CD8-positive, alpha-beta memory T cell (primary cell): ENCODE measurements at places on chromosomes 11 and 22. TPM values are rescaled to one million over a fixed set of nuclear protein-coding genes. Genes with fewer than 3 reads are reported as not detected.

CSTPP1 gene
- total RNA-seq = 18.4 TPM

DNA sequence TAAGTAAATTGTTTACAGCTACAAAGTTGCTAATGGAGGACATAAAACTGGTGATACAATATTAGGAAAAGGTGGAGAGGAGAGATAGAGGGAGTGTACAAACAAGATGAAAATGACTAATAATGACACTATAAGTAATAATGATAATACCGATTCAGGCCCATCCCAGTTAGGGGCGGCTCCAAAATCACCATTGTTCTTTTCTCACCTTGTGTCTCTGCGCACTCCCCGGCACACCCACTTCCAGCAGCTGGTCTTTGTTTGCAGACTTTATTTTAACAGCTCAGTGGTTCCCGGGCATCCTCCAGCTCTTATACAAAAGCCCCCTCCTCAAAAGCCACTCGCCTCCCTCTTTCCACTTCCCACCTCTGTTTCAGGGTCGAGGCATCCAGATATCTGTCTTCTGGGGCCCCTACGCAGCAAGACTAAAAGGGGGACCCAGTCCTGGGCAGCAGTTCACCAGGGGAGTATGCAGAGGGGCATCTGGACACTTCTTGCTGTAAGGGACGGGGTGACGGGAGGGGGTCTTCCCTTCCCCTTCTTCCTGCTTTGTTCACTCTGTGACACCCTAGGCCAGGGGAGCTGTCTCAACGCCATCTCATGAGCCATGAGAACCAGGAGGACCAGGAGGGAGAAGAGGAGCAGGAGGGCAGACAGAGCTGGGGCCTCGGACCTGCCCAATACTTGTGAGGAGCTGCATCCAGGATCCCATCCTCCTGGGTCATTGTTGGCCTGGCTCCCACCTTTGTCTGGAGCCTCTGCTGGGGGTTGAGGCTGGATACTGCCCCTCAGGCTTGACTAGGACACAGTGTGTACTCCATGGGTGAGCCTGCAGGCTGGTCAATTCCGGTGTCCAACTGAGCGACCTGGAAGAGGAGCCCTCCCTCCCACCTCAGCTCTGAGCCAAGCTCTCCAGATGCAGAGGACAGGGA, 2.7 kb downstream of the APOL2 start:
- peaks cover 29% of the 10 kb centered on the region for H3K36me3 ChIP-seq
- H3K27me3 ChIP-seq = no peaks in the 10 kb centered on the region
- peak overlapping the region; percentile 91 for H3K4me3 ChIP-seq

VPREB1 gene
- total RNA-seq = not detected

- no peak for DNase-seq
- no peak overlapping the region for H3K4me3 ChIP-seq
- no peak overlapping the region for H3K27ac ChIP-seq
- no peaks in the 10 kb centered on the region for H3K36me3 ChIP-seq
- H3K4me1 ChIP-seq = no peaks in the 10 kb centered on the region
- no peaks in the 10 kb centered on the region for H3K27me3 ChIP-seq
Measured at GRCh38 chr11:75626889-75627529, 41.8 kb downstream of the MAP6 start.

DNA sequence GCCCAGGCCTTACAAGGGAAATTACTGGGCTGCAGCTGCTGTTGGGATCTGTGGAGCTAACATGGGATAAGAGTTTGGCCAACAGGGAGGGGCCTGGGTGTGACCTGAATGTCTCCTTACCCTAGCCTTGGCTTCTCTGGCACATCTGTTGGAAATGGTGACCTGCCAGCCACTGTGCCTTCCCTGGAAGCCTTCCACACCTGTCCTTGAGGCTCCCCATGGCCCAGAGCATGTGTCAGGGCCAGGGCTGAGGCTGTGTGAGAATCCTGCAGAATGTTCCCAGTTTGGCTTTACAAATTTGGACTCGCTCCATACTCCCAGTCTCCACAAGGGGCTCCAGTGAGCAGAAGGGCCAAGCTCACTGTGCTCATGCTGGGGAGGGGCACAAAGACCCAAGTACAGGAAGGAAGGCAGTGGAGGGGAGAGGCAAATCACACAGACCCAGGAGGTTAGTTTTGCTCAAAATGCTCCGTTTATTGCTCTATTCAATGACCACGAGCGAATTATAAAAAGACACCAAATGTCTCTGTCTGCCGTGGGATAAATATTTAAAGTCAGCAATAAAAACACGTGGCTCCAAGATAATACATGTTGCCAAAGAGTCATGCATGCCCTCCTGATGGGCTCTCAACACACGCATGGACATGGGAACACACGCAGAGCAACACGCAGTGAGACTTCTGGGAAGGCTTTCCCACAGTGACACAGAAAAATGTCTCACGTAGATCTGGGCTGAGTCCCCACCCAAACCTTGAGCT, 1.7 kb upstream of the IGSF22 start:
- H3K4me3 ChIP-seq = no peak overlapping the region
- H3K4me1 ChIP-seq = peaks cover 8% of the 10 kb centered on the region
- no peak overlapping the region for H3K27ac ChIP-seq
- H3K36me3 ChIP-seq = no peaks in the 10 kb centered on the region

DNA sequence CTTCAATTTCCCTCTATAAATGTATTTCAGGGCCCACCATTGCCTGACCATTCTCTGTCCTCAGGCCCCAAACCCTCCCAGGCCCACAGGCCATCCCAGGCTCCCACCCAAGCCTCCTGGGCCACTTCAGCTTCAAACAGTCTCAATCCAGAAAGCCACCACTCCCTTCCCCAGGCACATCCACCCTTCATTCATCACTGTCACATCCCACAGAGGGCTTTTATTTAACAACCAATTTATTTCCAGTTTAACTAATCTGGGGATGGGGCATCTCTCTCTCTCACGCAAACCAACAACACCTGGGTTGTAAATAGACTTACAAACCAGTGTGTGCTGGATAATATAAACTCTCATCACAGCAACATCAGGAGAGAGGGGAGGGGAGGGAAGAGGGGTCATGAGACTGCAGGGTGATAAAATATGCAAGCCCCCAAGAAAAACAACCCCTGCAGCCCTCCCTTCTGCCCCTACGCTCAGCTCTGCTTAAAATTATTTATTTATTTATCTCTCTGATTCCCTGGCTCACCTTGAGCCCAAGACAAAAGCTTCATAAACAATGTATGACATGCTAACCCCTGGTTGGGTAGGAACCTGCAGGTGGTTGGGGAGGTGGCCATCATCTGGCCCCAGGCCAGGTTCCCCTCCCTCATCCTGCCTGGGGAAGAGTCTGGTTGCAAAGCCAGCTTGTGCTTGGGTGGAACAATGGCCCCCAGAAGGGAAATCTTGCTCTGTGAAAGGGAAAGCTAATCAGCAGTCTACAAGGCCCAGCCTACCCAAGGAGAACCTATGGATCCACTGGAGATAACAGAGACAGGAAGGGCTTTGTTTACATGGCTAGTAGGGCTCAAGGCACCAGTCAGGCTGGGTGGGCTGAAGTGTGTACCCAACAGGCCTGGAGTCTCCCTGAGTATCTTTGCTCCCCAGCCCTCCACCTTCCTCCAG, 359.2 kb downstream of the BUD13 start:
- H3K36me3 ChIP-seq = no peaks in the 10 kb centered on the region
- no peak overlapping the region for H3K27ac ChIP-seq
- no peaks in the 10 kb centered on the region for H3K27me3 ChIP-seq
- no peaks in the 10 kb centered on the region for H3K4me1 ChIP-seq
- DNase-seq = no peak
- no peak overlapping the region for H3K4me3 ChIP-seq

DNA sequence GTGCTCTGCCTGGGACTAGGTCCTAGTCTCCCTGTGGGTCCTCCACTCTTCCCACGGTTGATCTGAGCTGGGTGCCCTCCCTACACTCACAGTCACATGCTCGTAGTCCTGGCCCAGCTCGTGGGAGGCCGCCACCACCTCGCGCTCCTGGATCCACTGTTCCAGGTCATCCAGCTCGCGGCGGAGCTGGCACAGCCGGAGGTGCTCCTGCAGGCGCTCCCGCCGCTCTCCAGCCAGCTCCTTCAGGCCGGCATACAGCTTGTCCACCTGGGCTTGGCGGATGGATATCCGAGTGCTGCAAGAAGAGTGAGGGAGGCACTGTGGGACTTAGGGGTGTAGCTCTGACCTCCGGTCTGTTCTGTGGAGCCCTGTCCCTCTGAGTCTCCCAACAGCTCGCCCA, 14.8 kb upstream of the RBM4B start:
- H3K4me1 ChIP-seq = no peaks in the 10 kb centered on the region
- H3K36me3 ChIP-seq = no peaks in the 10 kb centered on the region
- no peak for DNase-seq
- no peaks in the 10 kb centered on the region for H3K27me3 ChIP-seq
- H3K27ac ChIP-seq = no peak overlapping the region

- peak overlapping the region; percentile 53 for H3K27ac ChIP-seq
- peaks cover 28% of the 10 kb centered on the region for H3K4me1 ChIP-seq
- DNase-seq = no peak
- peak overlapping the region; percentile 79 for H3K4me3 ChIP-seq
- H3K36me3 ChIP-seq = no peaks in the 10 kb centered on the region
- no peaks in the 10 kb centered on the region for H3K27me3 ChIP-seq
Measured at GRCh38 chr11:104916442-104916841, 18.2 kb upstream of the CASP12 start.

- H3K4me1 ChIP-seq = no peaks in the 10 kb centered on the region
- no peaks in the 10 kb centered on the region for H3K36me3 ChIP-seq
- no peak overlapping the region for H3K4me3 ChIP-seq
Measured at GRCh38 chr11:84249344-84250135, 963.4 kb upstream of the CCDC90B start.

DNA sequence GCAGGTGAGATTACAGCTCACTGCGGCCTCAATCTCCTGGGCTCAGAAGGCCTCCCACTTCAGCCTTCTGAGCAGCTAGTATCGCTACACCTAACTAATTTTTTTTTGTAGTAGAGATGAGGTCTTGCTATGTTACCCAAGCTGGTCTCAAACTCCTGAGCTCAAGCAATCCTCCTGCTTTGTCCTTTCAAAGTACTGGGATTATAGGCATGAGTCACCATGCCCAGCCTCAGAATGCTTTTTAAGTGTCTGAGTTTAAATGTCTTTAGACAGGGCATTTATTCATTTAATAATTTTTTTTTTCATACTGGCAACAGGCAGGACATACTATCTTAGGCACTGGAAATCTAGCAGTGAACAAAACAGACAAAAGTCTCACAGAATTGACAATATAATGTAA, 27.7 kb downstream of the LRP4 start:
- H3K36me3 ChIP-seq = no peaks in the 10 kb centered on the region
- H3K27ac ChIP-seq = no peak overlapping the region
- DNase-seq = no peak
- H3K4me1 ChIP-seq = no peaks in the 10 kb centered on the region
- no peak overlapping the region for H3K4me3 ChIP-seq
- H3K27me3 ChIP-seq = no peaks in the 10 kb centered on the region

- no peaks in the 10 kb centered on the region for H3K27me3 ChIP-seq
- H3K27ac ChIP-seq = no peak overlapping the region
- no peak for DNase-seq
- no peaks in the 10 kb centered on the region for H3K36me3 ChIP-seq
- H3K4me1 ChIP-seq = peaks cover 6% of the 10 kb centered on the region
- no peak overlapping the region for H3K4me3 ChIP-seq
Measured at GRCh38 chr22:44483878-44484277, 14.2 kb downstream of the RTL6 start.

GRCh38 chr11:612201-612960, 3.4 kb downstream of the IRF7 start:
- peaks cover 26% of the 10 kb centered on the region for H3K36me3 ChIP-seq
- H3K4me3 ChIP-seq = no peak overlapping the region
- peaks cover 18% of the 10 kb centered on the region for H3K4me1 ChIP-seq
- no peaks in the 10 kb centered on the region for H3K27me3 ChIP-seq

ART1 gene
- not detected for total RNA-seq

DNA sequence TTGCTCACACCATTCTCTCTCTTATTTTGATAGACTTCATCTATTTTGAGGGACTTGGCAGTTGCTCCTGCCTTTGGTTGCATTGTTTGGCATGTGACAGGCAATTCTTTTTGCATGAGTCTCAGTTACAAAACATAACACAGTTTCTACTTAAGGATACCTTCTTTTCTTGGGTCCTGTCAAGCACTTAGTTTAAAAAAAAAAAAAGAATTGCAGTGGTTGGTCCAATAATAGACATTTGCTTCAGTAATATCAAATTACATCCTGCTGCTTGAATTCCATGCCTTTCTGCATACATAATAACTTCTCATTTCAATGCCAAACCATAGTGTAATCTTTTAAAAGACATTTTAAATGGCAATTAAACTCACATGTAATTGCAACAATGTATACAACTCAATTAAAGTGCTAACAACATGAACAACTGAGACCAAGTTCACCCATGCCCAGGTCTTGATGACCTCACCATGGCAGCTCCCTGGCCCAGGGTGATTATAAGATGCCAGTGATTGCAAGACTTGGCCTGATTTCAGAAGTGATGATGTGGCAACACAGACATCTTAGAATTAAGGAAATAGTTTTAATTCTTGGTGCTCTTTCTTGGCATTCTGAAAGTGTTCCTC, 32.2 kb upstream of the PLET1 start:
- no peaks in the 10 kb centered on the region for H3K27me3 ChIP-seq
- H3K4me1 ChIP-seq = peaks cover 26% of the 10 kb centered on the region
- no peak overlapping the region for H3K4me3 ChIP-seq
- DNase-seq = no peak
- no peak overlapping the region for H3K27ac ChIP-seq
- H3K36me3 ChIP-seq = no peaks in the 10 kb centered on the region

- DNase-seq = peak; percentile 10
- H3K27ac ChIP-seq = no peak overlapping the region
- H3K36me3 ChIP-seq = no peaks in the 10 kb centered on the region
- H3K27me3 ChIP-seq = no peaks in the 10 kb centered on the region
- H3K4me1 ChIP-seq = no peaks in the 10 kb centered on the region
Measured at GRCh38 chr11:66976028-66976467, 944 bp downstream of the C11orf86 start.

DNA sequence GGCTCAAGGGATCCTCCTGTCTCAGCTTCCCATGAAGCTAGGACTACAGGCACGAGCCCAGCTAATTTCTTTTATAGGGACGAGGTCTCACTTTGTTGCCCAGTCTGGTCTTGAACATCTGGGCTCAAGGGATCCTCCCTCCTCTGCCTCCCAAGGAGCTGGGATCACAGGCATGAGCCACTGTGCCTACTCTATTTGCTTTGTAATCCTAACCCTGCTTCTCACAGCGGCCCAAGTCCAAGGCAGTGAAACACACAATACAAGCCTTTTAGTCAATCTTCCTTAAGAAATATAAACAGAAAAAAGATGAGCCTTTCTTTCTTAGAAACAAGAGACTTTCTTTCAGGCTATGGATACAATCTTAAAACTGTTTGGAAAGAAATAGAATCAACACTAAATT, 115.2 kb upstream of the SORL1-AS1 start:
- H3K36me3 ChIP-seq = peaks cover 69% of the 10 kb centered on the region
- no peaks in the 10 kb centered on the region for H3K27me3 ChIP-seq
- DNase-seq = no peak
- H3K4me1 ChIP-seq = no peaks in the 10 kb centered on the region
- H3K27ac ChIP-seq = no peak overlapping the region

NNMT gene
- total RNA-seq = not detected

DNA sequence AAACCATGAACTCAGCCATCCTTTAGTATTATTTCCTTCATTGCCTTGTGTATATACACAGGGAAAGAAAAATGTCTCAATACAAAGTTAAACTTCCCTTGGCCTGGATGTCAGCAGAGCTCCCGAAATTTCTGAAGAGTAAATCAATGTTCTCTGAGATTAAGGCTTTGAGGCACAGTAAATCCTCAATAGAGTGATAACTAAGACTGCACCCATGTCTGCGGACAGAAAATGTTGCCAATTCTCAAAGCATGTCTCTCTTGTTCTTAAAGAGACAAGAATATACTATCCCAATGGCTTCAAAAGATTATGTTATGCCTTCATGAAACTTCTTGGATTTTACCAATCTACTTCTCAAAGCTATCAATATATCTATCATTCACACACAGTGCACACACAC, 1196.7 kb upstream of the TENM4 start:
- no peaks in the 10 kb centered on the region for H3K4me1 ChIP-seq
- no peaks in the 10 kb centered on the region for H3K36me3 ChIP-seq
- H3K27me3 ChIP-seq = no peaks in the 10 kb centered on the region
- H3K27ac ChIP-seq = no peak overlapping the region
- DNase-seq = no peak
- no peak overlapping the region for H3K4me3 ChIP-seq

FAM180B gene
- total RNA-seq = 0.20 TPM
